ENCODE measurements at places on chromosomes 16 and 17. TPM values are rescaled to one million over a fixed set of nuclear protein-coding genes. Genes with fewer than 3 reads are reported as not detected.

GRCh38 chr16:48533931-48534330, 76.0 kb downstream of the N4BP1 start:
- H3K36me3 ChIP-seq = no peaks in the 10 kb centered on the region
- no peak overlapping the region for H3K4me3 ChIP-seq
- H3K27ac ChIP-seq = no peak overlapping the region
- H3K4me1 ChIP-seq = peaks cover 34% of the 10 kb centered on the region
- no peak for DNase-seq

DNA sequence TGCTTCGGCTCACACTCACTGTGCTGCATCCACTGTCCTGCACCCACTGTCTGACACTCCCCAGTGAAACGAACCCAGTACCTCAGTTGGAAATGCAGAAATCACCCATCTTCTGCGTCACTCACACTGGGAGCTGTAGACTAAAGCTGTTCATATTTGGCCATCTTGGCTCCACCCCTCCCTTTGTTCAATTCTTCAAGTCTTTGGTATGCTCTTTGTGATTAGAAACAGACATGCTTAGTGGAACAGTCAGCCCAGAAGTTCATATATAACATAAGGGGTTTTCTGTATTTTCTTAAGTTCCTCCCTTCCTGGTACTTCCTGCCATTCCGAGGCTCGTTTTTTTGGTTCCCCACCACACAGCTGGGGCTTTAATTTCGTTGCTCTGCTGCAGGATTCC, 398.5 kb upstream of the DYNLRB2 start:
- H3K4me1 ChIP-seq = no peaks in the 10 kb centered on the region
- no peak overlapping the region for H3K4me3 ChIP-seq
- H3K27me3 ChIP-seq = no peaks in the 10 kb centered on the region
- H3K27ac ChIP-seq = no peak overlapping the region
- H3K36me3 ChIP-seq = no peaks in the 10 kb centered on the region
- no peak for DNase-seq

TBC1D26 gene
- 0.17 TPM for polyA plus RNA-seq

CD300H gene
- polyA plus RNA-seq = 4.1 TPM

PRSS22 gene
- not detected for polyA plus RNA-seq

GRCh38 chr17:50194140-50194933, 7.1 kb downstream of the COL1A1 start:
- no peak overlapping the region for H3K27ac ChIP-seq
- H3K36me3 ChIP-seq = no peaks in the 10 kb centered on the region
- no peak overlapping the region for H3K4me3 ChIP-seq

DNA sequence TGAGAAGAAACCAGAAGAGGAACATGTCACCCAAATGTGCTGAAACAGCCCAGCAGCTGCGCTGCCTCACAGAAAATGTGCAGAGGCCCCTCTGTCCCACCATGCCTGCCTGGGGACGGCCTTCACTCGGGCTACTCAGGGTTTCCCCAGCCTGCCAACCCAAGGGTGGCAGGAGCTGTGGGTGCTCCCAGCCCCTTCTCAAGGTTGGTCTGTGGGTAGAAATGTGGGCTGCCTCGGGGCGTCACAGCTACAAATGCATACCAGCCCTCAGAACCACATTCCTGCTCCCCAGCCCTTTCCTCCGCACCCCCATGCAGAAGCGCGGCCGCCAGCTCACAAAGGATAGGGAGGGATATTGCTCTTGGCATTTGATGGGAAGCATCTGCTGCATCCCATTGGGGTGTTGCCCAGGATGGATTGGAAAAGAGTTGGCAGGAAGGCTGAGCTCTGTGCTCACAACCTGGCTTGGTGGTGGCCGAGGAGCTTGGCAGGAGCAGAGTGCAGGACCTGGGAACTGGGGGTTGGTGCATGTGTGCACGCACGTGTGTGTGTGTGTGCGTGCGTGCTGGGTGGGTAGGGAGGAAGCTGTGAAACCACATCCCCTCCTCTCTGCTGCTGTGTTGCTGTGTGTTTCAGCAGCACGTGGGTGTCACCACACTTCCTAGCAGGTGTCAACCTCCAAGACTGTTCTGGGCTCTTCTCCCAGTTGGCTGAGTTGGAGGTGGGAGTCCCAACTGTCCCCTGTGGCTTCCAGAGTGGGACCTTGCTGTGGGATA, 304.4 kb downstream of the SEC14L1 start:
- H3K27me3 ChIP-seq = no peaks in the 10 kb centered on the region
- H3K4me1 ChIP-seq = peaks cover 100% of the 10 kb centered on the region
- peak; percentile 96 for DNase-seq
- no peaks in the 10 kb centered on the region for H3K36me3 ChIP-seq

DNA sequence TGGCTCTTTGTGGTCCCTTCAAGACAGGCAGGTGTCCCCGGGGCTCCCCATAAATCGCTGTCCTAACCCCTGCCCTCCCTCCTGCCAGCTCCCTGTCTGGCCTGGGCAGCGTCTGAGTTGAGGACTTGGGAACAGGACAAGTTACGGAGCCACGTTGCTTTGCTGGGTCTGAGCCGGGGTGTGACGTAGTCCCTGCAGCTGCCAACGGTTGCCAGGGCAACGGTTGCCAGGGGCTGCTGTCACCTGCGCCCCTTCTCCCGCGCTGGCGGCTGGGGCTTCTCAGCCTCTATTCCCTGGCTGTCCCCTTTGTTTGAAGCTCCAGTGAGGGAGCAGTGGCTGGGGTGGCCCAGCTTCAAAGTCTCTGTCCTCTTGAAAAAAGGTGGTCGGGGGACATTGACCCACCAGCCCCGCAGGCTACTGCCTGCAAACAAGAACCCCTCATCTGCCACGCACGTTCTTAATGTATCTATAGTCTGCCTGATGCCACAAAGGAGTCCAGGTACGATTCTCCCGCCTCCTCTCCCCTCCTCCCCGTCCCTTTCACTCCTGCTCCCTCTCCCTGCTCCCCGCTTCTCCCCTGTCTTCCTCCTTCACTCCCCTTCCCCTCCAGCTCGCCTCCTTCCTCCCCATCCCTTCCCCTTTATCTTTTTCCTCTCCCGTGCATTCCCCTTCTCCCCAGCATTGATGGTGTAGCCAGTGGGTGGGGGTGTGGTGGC, 10.9 kb downstream of the ADGRG1 start:
- peaks cover 3% of the 10 kb centered on the region for H3K4me1 ChIP-seq
- peaks cover 7% of the 10 kb centered on the region for H3K27me3 ChIP-seq
- H3K36me3 ChIP-seq = no peaks in the 10 kb centered on the region
- DNase-seq = no peak

VAT1L gene
- polyA plus RNA-seq = 0.08 TPM

- H3K4me3 ChIP-seq = peak overlapping the region; percentile 93
- DNase-seq = no peak
- peaks cover 76% of the 10 kb centered on the region for H3K4me1 ChIP-seq
Observed at GRCh38 chr16:23509782-23510163, 521 bp downstream of the GGA2 start.

- H3K27me3 ChIP-seq = no peaks in the 10 kb centered on the region
- peak; percentile 10 for DNase-seq
- no peak overlapping the region for H3K27ac ChIP-seq
- H3K4me1 ChIP-seq = peaks cover under 1% of the 10 kb centered on the region
Observed at GRCh38 chr17:956905-957304, 22.7 kb downstream of the NXN start.

CTRB2 gene
- 1.3 TPM for polyA plus RNA-seq

MPO gene
- polyA plus RNA-seq = 0.52 TPM

DNA sequence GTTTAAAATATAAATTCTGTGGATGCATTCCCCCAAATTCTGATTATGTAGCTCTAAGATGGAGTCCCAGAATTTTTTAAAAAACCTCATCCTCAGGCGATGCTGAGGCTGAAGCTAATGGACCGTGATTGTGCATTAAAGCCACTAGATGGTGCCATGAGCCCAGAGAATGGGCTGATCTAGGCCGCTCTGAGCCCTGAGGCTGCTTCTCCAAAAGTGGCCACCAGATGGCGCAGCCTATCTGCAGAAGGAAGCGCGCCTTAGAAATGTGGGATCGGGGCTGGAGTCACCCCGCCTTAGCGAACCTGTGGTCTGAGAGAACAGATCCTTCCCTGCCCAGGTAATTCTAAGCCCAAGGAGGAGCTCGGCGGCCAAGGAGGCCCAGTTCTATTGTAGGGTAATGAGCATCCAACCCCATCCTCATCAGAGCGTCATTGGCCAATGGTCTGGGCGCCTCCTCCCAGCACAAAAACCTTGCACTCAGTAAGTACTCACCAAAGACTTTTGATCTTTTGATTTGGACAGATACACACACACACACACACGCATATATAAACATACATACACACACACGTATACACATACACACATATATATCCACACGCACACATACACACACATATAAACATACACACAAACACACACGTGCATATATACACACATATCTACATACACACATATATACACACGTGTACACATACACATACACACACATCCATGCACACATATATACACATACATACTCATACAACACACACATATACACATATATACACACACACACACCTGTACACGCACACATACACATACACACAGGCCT, 13.7 kb upstream of the MMP2 start:
- H3K36me3 ChIP-seq = no peaks in the 10 kb centered on the region
- no peaks in the 10 kb centered on the region for H3K27me3 ChIP-seq
- H3K27ac ChIP-seq = no peak overlapping the region
- H3K4me1 ChIP-seq = peaks cover 7% of the 10 kb centered on the region
- peak; percentile 93 for DNase-seq

- no peak overlapping the region for H3K27ac ChIP-seq
- peak; percentile 67 for DNase-seq
- no peak overlapping the region for H3K4me3 ChIP-seq
- peaks cover 34% of the 10 kb centered on the region for H3K36me3 ChIP-seq
- H3K27me3 ChIP-seq = no peaks in the 10 kb centered on the region
- peaks cover 34% of the 10 kb centered on the region for H3K4me1 ChIP-seq
Observed at GRCh38 chr16:81711657-81712319, 67.3 kb upstream of the PLCG2 start.

GGA3 gene
- 14.1 TPM for polyA plus RNA-seq

- peak within 1 kb of the TSS; percentile 80 for H3K4me3 ChIP-seq
- H3K36me3 ChIP-seq = no peaks in the 10 kb centered on the region
- DNase-seq = peak; percentile 93
- H3K27ac ChIP-seq = peak within 1 kb of the TSS; percentile 100
- H3K4me1 ChIP-seq = peaks cover 40% of the 10 kb centered on the region
- H3K27me3 ChIP-seq = no peaks in the 10 kb centered on the region
Observed at GRCh38 chr16:27313422-27314160, at the start of gene IL4R. TSS of gene IL4R (plus strand) at chr16:27313974. CDS start at chr16:27340204, 26,230 bp downstream.

Measured in spleen (tissue), 13 donors.